ENCODE measurements at places on chromosomes 1 and 21.
A peak's percentile ranks its signal among the peaks of the same experiment; 100 is the strongest.

GRCh38 chr1:201119206-201120197 lies 7.3 kb upstream of the CACNA1S start:
- DNase-seq: peak; percentile 51

GRCh38 chr1:224521904-224522734 lies 87.5 kb upstream of the WDR26 start:
- DNase-seq: peak; percentile 51

GRCh38 chr1:21157054-21157453 lies 19.6 kb downstream of the EIF4G3 start:
- no peak for DNase-seq

- DNase-seq: no peak
Measured at GRCh38 chr1:46302641-46303037, 777 bp downstream of the LRRC41 start.

GRCh38 chr1:173355281-173356031 lies 121.7 kb upstream of the PRDX6 start:
- no peak for DNase-seq
